Activated T-helper 2 cell treated with anti-CD3 and anti-CD28 coated beads, Interferon-gamma antibody, Interleukin-2, Interleukin-4, amounts not matched to agents 10 μg/mL and 5 μg/mL and 100 μg/mL, durations not matched to agents 14 hours and 24 hours and 36 hours (primary cell): ENCODE measurements at places on chromosomes 1 and 21. TPM values are rescaled to one million over a fixed set of nuclear protein-coding genes. Genes with fewer than 3 reads are reported as not detected.

Gene ZBTB7B
- total RNA-seq: 147 and 154 TPM in 2 replicates

Gene CALML6
- total RNA-seq: 0.18 and 0.32 TPM in 2 replicates

Gene OR2M3
- not detected in 2 replicates for total RNA-seq

Gene OR2T11
- total RNA-seq: not detected in 2 replicates

Gene SPRR1A
- not detected in 2 replicates for total RNA-seq

Gene PPOX
- 35.6 and 36.5 TPM in 2 replicates for total RNA-seq

Gene NBPF20
- 0.82 and 1.2 TPM in 2 replicates for total RNA-seq

- H3K4me3 ChIP-seq: no peak overlapping the region
- H3K4me1 ChIP-seq: no peaks in the 10 kb centered on the region
- H3K36me3 ChIP-seq: no peaks in the 10 kb centered on the region
- H3K27ac ChIP-seq: no peak overlapping the region
Observed at GRCh38 chr1:70048336-70049094, 156.9 kb downstream of the LRRC40 start.

DNA sequence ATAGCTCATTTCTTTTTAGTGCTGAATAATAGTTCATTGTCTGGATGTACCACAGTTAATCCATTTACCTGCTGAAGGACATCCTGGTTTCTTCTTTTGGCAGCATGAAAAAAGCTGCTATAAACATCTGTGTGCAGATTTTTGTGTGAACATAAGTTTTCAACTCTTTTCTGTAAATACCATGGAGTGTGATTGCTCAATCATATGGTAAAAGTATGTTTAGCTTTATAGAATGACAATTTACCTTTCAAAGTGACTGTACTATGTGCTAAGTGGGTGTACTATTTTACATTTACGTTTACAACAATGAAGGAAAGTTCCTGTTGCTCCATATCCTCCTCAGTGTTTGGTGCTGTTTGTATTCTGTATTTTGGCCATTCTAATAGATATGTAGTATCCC, 49.0 kb downstream of the RUNX3 start:
- no peak overlapping the region for H3K4me3 ChIP-seq
- no peak for DNase-seq
- H3K27me3 ChIP-seq: peaks cover 61% of the 10 kb centered on the region
- no peaks in the 10 kb centered on the region for H3K36me3 ChIP-seq
- no peak overlapping the region for H3K27ac ChIP-seq

DNA sequence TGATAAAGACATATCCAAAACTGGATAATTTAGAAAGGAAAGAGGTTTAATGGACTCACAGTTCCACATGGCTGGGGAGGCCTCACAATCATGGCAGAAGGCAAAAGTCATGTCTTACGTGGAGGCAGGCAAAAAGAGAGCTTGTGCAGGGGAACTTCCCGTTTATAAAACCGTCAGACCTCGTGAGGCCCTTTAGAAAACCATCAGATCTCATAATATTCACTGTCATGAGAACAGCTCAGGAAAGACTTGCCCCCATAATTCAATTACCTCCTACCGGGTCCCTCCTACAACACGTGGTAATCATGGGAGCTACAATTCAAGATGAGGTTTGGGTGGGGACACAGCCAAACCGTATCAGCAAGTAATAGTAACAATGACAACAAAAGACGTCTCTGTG, 88.2 kb upstream of the SLC25A33 start:
- no peak overlapping the region for H3K4me3 ChIP-seq
- H3K27ac ChIP-seq: no peak overlapping the region
- peaks cover 6% of the 10 kb centered on the region for H3K27me3 ChIP-seq
- H3K4me1 ChIP-seq: no peaks in the 10 kb centered on the region

DNA sequence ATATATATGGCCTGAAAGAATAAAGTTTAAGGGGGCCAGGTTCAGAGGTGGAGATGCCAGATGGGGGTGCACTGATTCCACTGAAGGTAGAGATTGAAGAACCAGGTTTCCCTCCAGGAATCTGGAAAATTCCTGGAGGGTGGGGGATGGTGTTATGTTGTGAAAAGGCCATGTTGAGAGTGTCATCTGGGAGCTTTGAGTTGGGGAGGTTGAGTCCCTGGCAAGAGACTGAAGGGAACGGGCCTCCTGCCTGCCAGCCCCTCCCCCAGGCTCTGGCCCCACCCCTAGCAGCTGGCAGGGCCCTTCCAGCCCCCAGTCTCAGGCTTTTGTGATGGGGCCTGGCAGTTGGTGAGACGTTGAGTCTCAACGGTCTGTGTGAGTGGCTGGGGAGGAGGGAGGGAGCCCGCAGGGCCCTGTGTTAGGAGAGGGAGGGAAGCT, 4.1 kb downstream of the PTPRU start:
- no peak overlapping the region for H3K27ac ChIP-seq
- DNase-seq: no peak
- H3K4me1 ChIP-seq: peaks cover 12% of the 10 kb centered on the region
- H3K27me3 ChIP-seq: peaks cover 44% of the 10 kb centered on the region
- no peak overlapping the region for H3K4me3 ChIP-seq
- H3K36me3 ChIP-seq: no peaks in the 10 kb centered on the region

GRCh38 chr1:165395478-165395877, 39.0 kb upstream of the LMX1A start:
- no peaks in the 10 kb centered on the region for H3K36me3 ChIP-seq
- H3K27ac ChIP-seq: no peak overlapping the region
- no peak for DNase-seq

DNA sequence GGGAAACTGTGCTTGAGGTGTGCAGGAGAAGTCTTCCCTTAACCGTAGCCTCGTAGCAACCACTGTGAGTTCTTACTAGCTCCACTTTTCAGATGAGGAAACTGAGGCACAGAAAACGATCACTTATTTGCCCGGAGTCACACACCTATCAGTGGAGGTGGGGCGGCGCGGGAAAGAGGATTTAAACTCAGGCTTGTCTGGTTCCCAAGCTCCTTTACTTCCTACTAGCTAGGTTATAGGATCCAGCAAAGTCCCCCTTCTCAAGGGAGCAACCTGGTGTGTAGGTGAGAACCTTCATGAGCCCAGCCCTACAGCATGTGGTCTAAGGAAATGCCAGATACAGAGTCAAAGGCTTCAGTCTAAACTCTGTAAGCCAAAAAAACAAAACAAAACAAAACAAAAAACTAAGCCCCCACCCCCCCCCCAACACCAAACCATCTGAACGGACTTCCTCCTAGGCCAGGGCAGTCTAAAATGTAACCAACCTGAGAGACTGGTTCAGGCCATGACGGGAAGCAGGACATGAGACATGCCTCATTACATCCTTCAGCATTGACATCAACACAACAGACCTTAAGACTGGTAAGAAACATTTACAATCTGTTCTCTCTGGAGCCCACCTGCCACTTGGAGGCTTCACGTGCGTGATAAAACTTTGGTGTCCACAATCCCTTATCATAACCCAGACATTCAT, 709 bp upstream of the FBXO42 start:
- no peak for DNase-seq
- peak overlapping the region; percentile 96 for H3K4me3 ChIP-seq
- H3K4me1 ChIP-seq: peaks cover 25% of the 10 kb centered on the region
- H3K27me3 ChIP-seq: no peaks in the 10 kb centered on the region
- H3K36me3 ChIP-seq: peaks cover 10% of the 10 kb centered on the region

- no peak overlapping the region for H3K27ac ChIP-seq
- no peak overlapping the region for H3K4me3 ChIP-seq
- peaks cover 5% of the 10 kb centered on the region for H3K4me1 ChIP-seq
- peaks cover 5% of the 10 kb centered on the region for H3K36me3 ChIP-seq
- DNase-seq: no peak
- peaks cover 3% of the 10 kb centered on the region for H3K27me3 ChIP-seq
Observed at GRCh38 chr1:197208945-197209344, 59.1 kb upstream of the CRB1 start.

- H3K4me1 ChIP-seq: peaks cover 16% of the 10 kb centered on the region
- no peak overlapping the region for H3K4me3 ChIP-seq
- no peak for DNase-seq
- no peaks in the 10 kb centered on the region for H3K27me3 ChIP-seq
Observed at GRCh38 chr1:186925881-186926669, 97.3 kb downstream of the PLA2G4A start.

- no peaks in the 10 kb centered on the region for H3K36me3 ChIP-seq
- H3K4me3 ChIP-seq: no peak overlapping the region
- peaks cover 4% of the 10 kb centered on the region for H3K27me3 ChIP-seq
- no peaks in the 10 kb centered on the region for H3K4me1 ChIP-seq
- H3K27ac ChIP-seq: no peak overlapping the region
- no peak for DNase-seq
Observed at GRCh38 chr1:228717081-228717480, 18.2 kb upstream of the RHOU start.

- H3K4me1 ChIP-seq: peaks cover 21% of the 10 kb centered on the region
- no peak overlapping the region for H3K27ac ChIP-seq
- DNase-seq: no peak
- no peaks in the 10 kb centered on the region for H3K27me3 ChIP-seq
- peak overlapping the region; percentile 9 for H3K4me3 ChIP-seq
Observed at GRCh38 chr1:1612104-1612400, 3.2 kb upstream of the MIB2 start.

DNA sequence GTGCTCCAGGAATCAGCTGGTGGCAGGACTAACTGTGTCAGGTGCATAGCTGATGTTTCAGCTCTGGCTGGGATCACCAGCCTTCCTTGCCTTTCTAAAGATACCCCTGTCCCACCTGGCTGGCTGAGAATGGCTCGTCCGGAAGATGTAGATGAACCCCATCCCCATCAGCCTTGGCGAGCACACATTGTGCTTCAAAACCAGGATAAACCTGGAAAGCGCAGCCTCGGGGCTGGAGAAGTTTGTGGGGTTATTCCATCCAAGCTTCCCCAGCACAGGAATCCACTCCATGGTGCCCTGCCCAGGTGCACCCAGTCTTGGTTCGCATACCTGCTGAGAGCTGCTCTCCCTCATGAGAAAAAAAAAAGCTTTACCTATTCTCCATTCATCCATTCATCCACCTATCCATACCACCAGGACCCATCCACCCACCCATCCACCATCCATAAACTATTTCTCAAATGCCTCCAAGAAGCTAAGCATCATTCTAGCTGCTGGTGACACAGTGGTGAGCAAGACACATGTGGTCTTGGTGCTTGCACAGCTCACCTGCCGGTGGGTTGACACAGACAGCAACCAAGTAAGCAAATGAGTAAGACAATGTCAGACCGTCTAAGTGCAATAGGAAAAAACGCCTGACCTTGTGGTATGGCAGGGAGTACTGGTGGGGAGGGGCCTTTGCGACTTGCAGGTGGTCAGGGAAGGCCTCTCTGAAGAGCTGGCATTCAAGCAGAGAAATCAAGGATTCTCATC, 94.0 kb downstream of the DMRTB1 start:
- no peaks in the 10 kb centered on the region for H3K27me3 ChIP-seq
- no peak for DNase-seq
- H3K27ac ChIP-seq: no peak overlapping the region
- H3K4me1 ChIP-seq: no peaks in the 10 kb centered on the region
- H3K4me3 ChIP-seq: no peak overlapping the region
- H3K36me3 ChIP-seq: no peaks in the 10 kb centered on the region

DNA sequence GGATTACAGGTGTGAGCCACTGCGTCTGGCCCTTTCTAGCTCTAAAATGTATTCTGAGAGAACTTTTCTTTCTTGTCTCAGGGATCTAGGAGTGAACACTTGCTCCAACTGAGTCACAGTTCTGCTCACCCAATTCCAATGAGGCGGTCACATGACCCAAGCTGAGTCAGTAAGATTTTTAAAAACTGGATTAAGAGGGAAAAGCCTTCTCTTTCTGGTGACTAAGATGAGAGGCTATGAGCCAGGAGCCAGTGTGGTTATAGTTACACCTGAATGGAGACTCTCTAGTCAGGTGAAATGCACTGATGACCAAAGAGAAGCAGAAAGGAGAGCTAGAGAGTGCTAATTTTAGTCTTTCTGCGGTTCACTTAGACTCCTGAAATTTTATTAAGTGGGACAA, 9.5 kb upstream of the DEPDC1 start:
- DNase-seq: no peak
- H3K4me3 ChIP-seq: no peak overlapping the region
- peaks cover 4% of the 10 kb centered on the region for H3K4me1 ChIP-seq
- H3K36me3 ChIP-seq: no peaks in the 10 kb centered on the region
- H3K27me3 ChIP-seq: peaks cover 15% of the 10 kb centered on the region

GRCh38 chr1:96804648-96805047, 83.1 kb downstream of the PTBP2 start:
- DNase-seq: no peak
- H3K27me3 ChIP-seq: no peaks in the 10 kb centered on the region
- no peak overlapping the region for H3K4me3 ChIP-seq
- H3K4me1 ChIP-seq: peaks cover 4% of the 10 kb centered on the region
- no peak overlapping the region for H3K27ac ChIP-seq
- peaks cover 43% of the 10 kb centered on the region for H3K36me3 ChIP-seq

GRCh38 chr1:199808110-199808870, 219.2 kb upstream of the NR5A2 start:
- no peak overlapping the region for H3K27ac ChIP-seq
- no peak overlapping the region for H3K4me3 ChIP-seq
- no peaks in the 10 kb centered on the region for H3K4me1 ChIP-seq

DNA sequence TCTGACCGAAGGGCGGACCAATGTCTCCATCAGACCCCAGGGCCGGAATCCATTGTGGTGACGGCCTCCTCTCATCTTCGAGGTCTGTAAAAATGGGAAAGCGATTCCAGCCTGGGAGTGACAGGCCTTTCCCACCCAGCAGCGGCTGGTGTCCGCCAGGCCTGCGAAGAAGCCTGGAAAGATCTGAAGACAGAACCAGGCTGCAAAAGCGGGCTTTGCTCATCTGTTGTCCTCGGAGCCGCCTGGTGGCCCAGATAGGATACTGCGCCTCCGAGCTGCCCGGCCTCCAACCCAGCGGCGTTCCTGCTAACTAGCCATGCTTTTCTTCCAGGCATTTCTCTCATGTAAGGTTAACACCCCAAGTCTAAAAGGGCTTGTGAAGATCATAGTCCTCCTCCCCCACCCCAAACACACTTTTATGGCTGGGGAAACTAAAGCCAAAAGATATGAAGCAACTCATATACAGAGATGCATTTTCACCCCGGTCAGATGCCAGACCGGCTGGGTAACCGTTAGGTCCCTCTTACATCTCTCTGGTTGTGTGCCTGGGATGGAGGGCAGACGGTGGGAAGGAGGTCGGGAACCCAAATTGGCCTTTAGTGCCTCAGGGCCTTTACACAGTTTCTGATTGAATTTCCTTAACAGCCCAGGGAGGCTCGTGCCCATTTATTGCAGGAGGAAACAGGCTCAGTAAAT, 1.9 kb upstream of the DHRS3 start:
- DNase-seq: peak; percentile 73
- H3K4me1 ChIP-seq: peaks cover 37% of the 10 kb centered on the region
- no peak overlapping the region for H3K27ac ChIP-seq

DNA sequence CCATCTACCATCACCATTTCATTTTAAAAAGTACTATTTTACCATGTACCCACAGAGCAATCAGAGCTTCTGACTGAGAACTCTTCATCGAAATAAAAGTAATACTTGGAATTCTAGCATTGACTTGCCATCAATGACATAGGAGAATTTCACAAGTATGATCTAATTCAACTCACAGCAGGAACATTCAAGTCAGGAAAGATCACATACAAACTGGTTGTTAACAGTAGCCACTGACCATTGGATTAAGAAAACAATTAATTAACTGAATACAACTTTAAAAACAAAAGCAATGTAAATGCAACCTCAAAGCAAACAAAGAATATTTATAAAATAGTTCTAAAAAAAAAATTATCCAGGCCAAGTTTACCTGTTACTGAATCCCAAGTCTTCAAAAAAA, 18.8 kb downstream of the RNF115 start:
- no peak overlapping the region for H3K4me3 ChIP-seq
- H3K4me1 ChIP-seq: peaks cover 5% of the 10 kb centered on the region
- no peak overlapping the region for H3K27ac ChIP-seq
- no peak for DNase-seq
- peaks cover 16% of the 10 kb centered on the region for H3K36me3 ChIP-seq

GRCh38 chr1:182604175-182605164, at the start of gene RGS16:
RGS16 (minus strand) TSS chr1:182604389; CDS start chr1:182604259, 130 bp downstream.
- H3K27ac ChIP-seq: peak within 1 kb of the TSS; percentile 89
- no peaks in the 10 kb centered on the region for H3K36me3 ChIP-seq
- DNase-seq: peak; percentile 90
- peaks cover 43% of the 10 kb centered on the region for H3K4me1 ChIP-seq
